PC-9 (cell line): ENCODE measurements at places on chromosomes 2 and 18. TPM values are rescaled to one million over a fixed set of nuclear protein-coding genes. Genes with fewer than 3 reads are reported as not detected.

- peak overlapping the region; percentile 100 for H3K27ac ChIP-seq
- H3K27me3 ChIP-seq, result no peaks in the 10 kb centered on the region
- DNase-seq, result peak; percentile 34
- no peaks in the 10 kb centered on the region for H3K36me3 ChIP-seq
- 0 out of 2 replicates have a peak overlapping the region, but pooled peaks have one; percentile 8 for H3K4me3 ChIP-seq
These were observed 236.2 kb downstream of the IKZF2 start for GRCh38 chr2:212915121-212915782.

The STARD6 gene
- total RNA-seq, result not detected in 2 replicates

- H3K4me3 ChIP-seq, result no peak overlapping the region
- no peaks in the 10 kb centered on the region for H3K4me1 ChIP-seq
- H3K36me3 ChIP-seq, result no peaks in the 10 kb centered on the region
- peaks cover 15% of the 10 kb centered on the region; the same call in 1 of the 2 replicates for H3K27me3 ChIP-seq
- no peak for DNase-seq
These were observed 59.3 kb downstream of the EMILIN2 start for GRCh38 chr18:2905854-2906703.

- peaks cover 30% of the 10 kb centered on the region for H3K36me3 ChIP-seq
- H3K27me3 ChIP-seq, result no peaks in the 10 kb centered on the region
- H3K4me3 ChIP-seq, result no peak overlapping the region
- H3K4me1 ChIP-seq, result 0 out of 2 replicates have a peak, but pooled peaks cover 5% of the 10 kb centered on the region
These were observed 50.3 kb downstream of the ITGB1BP1 start for GRCh38 chr2:9373047-9373446.

- H3K27me3 ChIP-seq, result no peaks in the 10 kb centered on the region
- DNase-seq, result peak; percentile 13
- no peaks in the 10 kb centered on the region for H3K4me1 ChIP-seq
- H3K4me3 ChIP-seq, result no peak overlapping the region
- H3K36me3 ChIP-seq, result no peaks in the 10 kb centered on the region
These were observed 55.6 kb upstream of the ACMSD start for GRCh38 chr2:134782792-134783191.

The C2orf78 gene
- total RNA-seq, result not detected in 2 replicates

GRCh38 chr2:64582774-64583340, 58.7 kb downstream of the AFTPH start:
- no peaks in the 10 kb centered on the region for H3K27me3 ChIP-seq
- DNase-seq, result no peak
- no peak overlapping the region for H3K27ac ChIP-seq
- peaks cover 28% of the 10 kb centered on the region; the same call in 1 of the 2 replicates for H3K36me3 ChIP-seq

DNA sequence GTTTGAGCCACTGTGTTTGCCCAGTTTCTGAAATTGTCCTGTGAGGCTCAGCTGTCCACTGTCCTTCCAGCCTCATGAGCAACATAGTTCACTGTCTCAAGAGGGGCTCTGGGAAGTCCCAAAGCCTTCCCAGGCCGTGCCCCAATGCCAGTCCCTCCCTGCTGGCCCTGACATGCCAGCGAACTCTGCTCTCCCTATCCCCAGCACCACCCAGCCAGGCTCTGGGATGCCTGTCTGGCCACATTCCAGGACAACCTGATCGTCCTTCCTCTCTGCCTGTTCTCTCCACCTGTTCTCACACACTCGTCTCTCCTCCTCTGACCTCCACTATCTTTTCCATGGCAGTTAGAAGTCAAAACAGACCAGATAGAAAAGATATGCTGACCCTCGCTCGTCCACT, 278.0 kb upstream of the ID2 start:
- no peak for DNase-seq
- H3K36me3 ChIP-seq, result no peaks in the 10 kb centered on the region
- H3K4me1 ChIP-seq, result no peaks in the 10 kb centered on the region
- H3K27me3 ChIP-seq, result peaks cover 65% of the 10 kb centered on the region
- H3K4me3 ChIP-seq, result no peak overlapping the region

The ALK gene
- not detected in 2 replicates for total RNA-seq

- H3K36me3 ChIP-seq, result 0 out of 2 replicates have a peak, but pooled peaks cover 16% of the 10 kb centered on the region
- H3K27me3 ChIP-seq, result no peaks in the 10 kb centered on the region
- no peak for DNase-seq
- no peak overlapping the region for H3K27ac ChIP-seq
These were observed 2.4 kb downstream of the FARP2 start for GRCh38 chr2:241358470-241358869.

- H3K27me3 ChIP-seq, result no peaks in the 10 kb centered on the region
- no peak for DNase-seq
These were observed 3.2 kb upstream of the DDX1 start for GRCh38 chr2:15588329-15588919.

GRCh38 chr18:37721544-37722522, 156.2 kb upstream of the CELF4 start:
- no peaks in the 10 kb centered on the region for H3K36me3 ChIP-seq
- DNase-seq, result no peak
- no peak overlapping the region for H3K27ac ChIP-seq
- H3K27me3 ChIP-seq, result no peaks in the 10 kb centered on the region

- DNase-seq, result no peak
- no peaks in the 10 kb centered on the region for H3K4me1 ChIP-seq
- peaks cover 45% of the 10 kb centered on the region for H3K27me3 ChIP-seq
- no peak overlapping the region for H3K4me3 ChIP-seq
- no peak overlapping the region for H3K27ac ChIP-seq
These were observed 5.7 kb downstream of the GPR35 start for GRCh38 chr2:240630771-240631547.

The GALNT14 gene
- total RNA-seq, result 2.4 and 3.1 TPM in 2 replicates

DNA sequence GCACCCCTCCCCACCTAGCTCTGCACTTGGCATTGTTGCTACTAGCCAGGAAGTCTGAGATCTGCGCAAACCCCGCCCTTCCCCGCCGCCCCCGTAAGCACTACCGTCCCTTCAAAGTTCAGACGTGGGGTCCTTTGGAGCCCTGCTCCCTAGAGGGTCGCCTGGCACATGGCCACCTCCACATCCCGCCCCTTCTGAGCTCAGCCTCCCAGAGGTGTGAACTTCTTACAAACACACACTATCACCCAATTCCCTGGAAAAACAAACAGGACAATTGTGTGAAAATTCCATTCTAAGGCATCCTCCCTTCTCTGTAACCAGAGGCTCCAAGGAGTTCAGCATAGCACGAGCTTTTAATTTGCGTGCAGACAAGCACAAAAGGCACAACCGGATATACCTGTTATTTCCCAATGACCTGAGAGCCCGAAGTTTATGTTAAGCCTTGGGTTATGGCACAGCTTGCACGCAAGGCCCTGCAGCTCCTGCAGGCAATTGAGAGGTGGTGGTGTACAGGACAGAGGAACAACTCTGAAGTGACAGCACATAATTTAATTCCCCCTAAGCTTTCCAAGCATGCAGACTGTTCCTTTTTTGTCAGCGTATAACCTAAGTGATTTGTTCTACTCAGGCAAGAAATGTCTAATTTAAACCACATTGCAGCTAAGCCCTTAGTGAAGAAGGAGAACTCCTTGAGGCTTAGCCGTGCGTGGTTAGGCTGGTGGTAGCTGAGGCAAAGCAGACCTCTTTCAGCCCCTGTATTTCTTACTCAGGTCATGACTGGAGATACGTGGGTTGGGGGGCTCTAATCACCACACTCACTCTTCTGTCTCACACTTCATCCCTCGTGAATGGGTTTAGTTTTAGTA, 20.3 kb upstream of the CYP1B1 start:
- peaks cover 88% of the 10 kb centered on the region for H3K4me1 ChIP-seq
- H3K27me3 ChIP-seq, result no peaks in the 10 kb centered on the region
- H3K4me3 ChIP-seq, result peak overlapping the region; percentile 24; the same call in 1 of the 2 replicates

- no peaks in the 10 kb centered on the region for H3K36me3 ChIP-seq
- no peaks in the 10 kb centered on the region for H3K4me1 ChIP-seq
- no peak overlapping the region for H3K27ac ChIP-seq
- no peaks in the 10 kb centered on the region for H3K27me3 ChIP-seq
- no peak for DNase-seq
These were observed 331.3 kb downstream of the KIAA1328 start for GRCh38 chr18:37160038-37160820.

The LDLRAD4 gene
- 1.2 and 1.7 TPM in 2 replicates for total RNA-seq

DNA sequence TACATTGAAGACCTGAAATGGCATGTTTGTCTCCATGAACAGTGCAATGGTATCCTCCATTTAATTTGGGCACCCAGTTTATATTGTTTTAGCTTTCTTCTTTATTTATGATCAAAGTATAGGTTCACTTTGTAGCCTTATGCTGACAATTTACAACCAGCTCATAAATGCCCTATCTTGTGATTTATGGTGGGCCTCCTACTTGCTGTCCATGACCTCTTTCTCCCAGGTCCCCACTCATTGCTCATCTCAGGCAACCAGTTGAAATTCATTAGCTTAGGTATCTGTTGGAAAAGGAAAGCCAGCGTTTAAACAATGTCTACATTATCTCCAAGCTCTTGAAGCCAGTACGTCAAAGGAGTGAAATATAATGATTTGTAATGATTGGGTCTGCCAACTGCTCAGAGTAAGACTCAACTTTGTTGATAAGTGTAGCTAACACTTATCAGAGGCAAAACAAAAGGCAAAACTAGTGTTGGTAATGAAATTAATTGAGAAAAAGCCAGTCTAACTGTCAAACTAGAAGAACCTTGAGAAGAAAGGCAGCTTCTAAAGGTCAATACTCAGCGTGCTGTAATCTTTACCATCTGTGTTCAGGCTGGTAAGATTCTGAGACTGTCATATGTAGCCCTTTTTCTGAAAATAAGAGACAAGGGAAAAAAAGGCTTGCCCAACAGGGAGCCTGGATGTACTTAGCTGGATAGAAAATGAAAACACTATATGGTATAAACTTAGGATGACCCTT, 695.9 kb downstream of the EPHA4 start:
- H3K27me3 ChIP-seq, result no peaks in the 10 kb centered on the region
- H3K4me3 ChIP-seq, result no peak overlapping the region
- peaks cover 18% of the 10 kb centered on the region for H3K4me1 ChIP-seq
- no peaks in the 10 kb centered on the region for H3K36me3 ChIP-seq
- H3K27ac ChIP-seq, result no peak overlapping the region
- DNase-seq, result no peak

GRCh38 chr2:159817283-159817682, 19.3 kb upstream of the CD302 start:
- no peaks in the 10 kb centered on the region for H3K27me3 ChIP-seq
- H3K36me3 ChIP-seq, result no peaks in the 10 kb centered on the region
- H3K4me1 ChIP-seq, result no peaks in the 10 kb centered on the region
- DNase-seq, result no peak

DNA sequence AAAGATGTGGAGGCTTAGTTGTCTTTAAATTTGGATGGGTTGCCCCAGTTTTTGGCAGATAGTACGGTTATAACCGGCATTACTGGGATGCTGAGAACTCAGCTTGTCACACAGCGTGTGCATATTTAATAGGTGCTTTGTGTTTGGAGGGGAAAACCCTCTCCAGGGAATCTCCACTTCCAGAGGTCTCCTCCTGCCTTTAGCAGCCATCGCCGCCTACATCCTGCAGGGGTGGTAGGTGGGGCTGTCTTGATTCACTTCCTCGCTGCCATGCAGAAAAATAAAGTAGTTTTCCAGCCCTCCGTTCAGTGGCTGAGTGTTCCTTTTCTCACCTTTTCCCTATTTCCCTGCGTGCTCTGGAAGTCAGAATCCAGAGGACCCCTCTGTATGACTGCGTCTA, 76.4 kb downstream of the ITGB1BP1 start:
- H3K27me3 ChIP-seq, result no peaks in the 10 kb centered on the region
- H3K4me3 ChIP-seq, result no peak overlapping the region
- H3K36me3 ChIP-seq, result peaks cover 21% of the 10 kb centered on the region
- no peak for DNase-seq

- H3K36me3 ChIP-seq, result no peaks in the 10 kb centered on the region
- no peaks in the 10 kb centered on the region for H3K27me3 ChIP-seq
- H3K27ac ChIP-seq, result no peak overlapping the region
- no peaks in the 10 kb centered on the region for H3K4me1 ChIP-seq
- H3K4me3 ChIP-seq, result no peak overlapping the region
These were observed 786 bp upstream of the TMEM200C start for GRCh38 chr18:5895876-5896740.

DNA sequence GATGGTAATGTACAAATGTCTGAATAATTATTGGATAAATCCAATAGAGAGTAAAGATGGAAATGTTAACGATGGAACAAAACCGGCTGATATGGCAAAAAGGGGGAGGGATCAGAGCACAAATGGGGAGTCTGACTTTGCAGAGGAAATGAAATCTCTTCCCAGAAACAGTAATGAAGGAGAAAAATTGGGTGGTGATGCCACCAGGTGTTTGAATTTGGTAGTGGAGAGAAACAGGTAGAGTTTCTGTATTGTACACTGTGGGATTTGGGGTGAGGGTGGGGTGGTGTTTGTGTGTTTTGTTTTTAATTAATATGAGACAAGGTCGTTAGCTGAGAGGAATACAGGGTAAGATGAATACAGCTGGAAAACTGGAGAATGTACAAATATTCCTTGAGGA, 20.4 kb upstream of the XDH start:
- peaks cover 15% of the 10 kb centered on the region for H3K4me1 ChIP-seq
- H3K4me3 ChIP-seq, result no peak overlapping the region
- no peaks in the 10 kb centered on the region for H3K36me3 ChIP-seq
- H3K27ac ChIP-seq, result no peak overlapping the region
- DNase-seq, result no peak

- no peak for DNase-seq
- no peaks in the 10 kb centered on the region for H3K4me1 ChIP-seq
- H3K4me3 ChIP-seq, result no peak overlapping the region
- no peaks in the 10 kb centered on the region for H3K27me3 ChIP-seq
- H3K36me3 ChIP-seq, result no peaks in the 10 kb centered on the region
- H3K27ac ChIP-seq, result no peak overlapping the region
These were observed 15.2 kb downstream of the SRSF7 start for GRCh38 chr2:38735999-38736320.

DNA sequence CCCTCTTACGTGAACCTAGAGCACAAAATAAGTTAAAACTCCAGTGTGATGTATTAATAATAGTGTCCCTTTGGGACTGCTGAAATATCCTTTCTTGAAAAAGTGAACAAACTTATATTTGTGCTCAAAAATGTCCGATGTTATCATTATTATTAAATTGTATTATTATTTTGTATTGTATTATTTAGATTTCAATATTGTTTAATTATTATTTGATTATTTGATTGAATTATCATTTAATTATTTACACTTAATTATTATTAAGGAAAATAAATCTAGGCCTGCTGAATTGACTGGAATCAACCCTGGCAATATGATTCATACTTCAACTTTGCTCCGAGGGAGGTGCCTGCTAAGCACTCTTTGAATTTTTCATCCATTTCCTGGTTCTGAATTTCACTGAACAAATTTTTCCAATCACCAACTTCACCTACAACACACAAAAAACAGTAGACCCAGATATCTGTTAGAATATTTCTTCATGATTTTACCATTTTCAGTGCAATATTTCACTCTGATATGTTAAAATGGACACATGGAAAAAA, 10.9 kb upstream of the EIF2AK2 start:
- H3K27ac ChIP-seq, result no peak overlapping the region
- no peaks in the 10 kb centered on the region for H3K36me3 ChIP-seq
- no peak overlapping the region for H3K4me3 ChIP-seq
- H3K27me3 ChIP-seq, result no peaks in the 10 kb centered on the region
- peak; percentile 55 for DNase-seq
